Large intestine (tissue), 12 donors: ENCODE measurements at places on chromosomes 13 and 19. TPM values are rescaled to one million over a fixed set of nuclear protein-coding genes. Genes with fewer than 3 reads are reported as not detected.

SOX21 gene
- not detected for polyA plus RNA-seq

MADCAM1 gene
- polyA plus RNA-seq, result 10.7 TPM

CNN2 gene
- 31.5 TPM for polyA plus RNA-seq

YJEFN3 gene
- polyA plus RNA-seq, result 9.5 TPM

FUT2 gene
- polyA plus RNA-seq, result 105 TPM

KLK15 gene
- polyA plus RNA-seq, result 0.10 TPM

CEACAM1 gene
- polyA plus RNA-seq, result 82.0 TPM

PHF11 gene
- polyA plus RNA-seq, result 47.3 TPM

MIDN gene
- 110 TPM for polyA plus RNA-seq
